ENCODE measurements at places on chromosomes 7 and 10.
A peak's percentile ranks its signal among the peaks of the same experiment; 100 is the strongest.

- no peak for DNase-seq
Observed at GRCh38 chr10:5549462-5550249, 24.9 kb downstream of the CALML3 start.

GRCh38 chr7:106100863-106101629 is 11.1 kb downstream of the SYPL1 start:
- DNase-seq: no peak

GRCh38 chr10:18486438-18486837 is 164.9 kb downstream of the NSUN6 start:
- peak; percentile 6 for DNase-seq

GRCh38 chr7:84271543-84271942 is 77.0 kb upstream of the SEMA3A start:
- no peak for DNase-seq

DNA sequence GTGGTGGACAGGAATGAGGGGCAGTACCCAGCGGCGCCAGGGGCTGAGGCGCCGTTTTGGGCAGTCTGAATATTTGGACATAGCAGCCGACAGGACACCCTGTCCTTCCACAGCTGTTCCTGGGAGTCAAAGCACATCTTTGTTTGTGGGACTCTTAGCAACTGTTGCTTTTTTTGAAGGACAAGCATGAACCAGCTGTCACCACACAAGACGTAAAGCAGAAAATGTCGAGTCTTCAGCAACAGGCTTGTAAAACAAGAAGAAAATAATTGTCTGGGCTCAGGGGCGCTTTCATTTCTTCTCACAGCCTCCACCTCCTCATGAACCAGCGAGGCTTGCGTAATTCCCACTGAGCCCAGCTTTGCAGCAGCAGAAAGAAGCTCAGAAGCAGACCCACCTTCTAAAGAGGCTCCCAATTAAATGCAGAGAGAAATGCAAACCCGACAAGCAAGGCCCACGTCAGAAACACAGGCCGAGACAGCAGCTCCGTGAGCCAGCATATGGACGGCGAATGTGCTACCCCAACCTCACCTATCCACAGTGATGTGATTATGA is 68.9 kb upstream of the DNAAF5 start:
- peak; percentile 59 for DNase-seq

- no peak for DNase-seq
Observed at GRCh38 chr7:54814401-54814800, 55.4 kb upstream of the SEC61G start.

DNA sequence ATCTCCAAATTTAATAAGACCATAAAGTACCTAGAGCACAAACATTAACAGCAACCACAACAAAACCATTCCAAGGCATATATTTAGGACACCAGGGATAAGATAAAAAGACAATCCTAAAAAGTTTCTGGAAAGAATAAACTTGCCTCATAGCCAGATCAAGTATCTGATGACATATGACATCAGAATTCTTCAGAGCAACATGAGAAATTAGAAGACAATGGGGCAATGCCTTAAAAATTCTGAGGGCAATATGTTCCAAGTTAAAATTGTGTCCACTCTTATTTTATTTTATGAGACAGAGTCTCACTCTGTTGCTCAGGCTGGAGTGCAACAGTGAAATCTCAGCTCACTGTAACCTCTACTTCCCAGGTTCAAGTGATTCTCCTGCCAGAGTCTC is 2.8 kb downstream of the EFCAB10 start:
- DNase-seq: no peak

- no peak for DNase-seq
Observed at GRCh38 chr7:141709318-141709717, 1.2 kb downstream of the WEE2 start.

DNA sequence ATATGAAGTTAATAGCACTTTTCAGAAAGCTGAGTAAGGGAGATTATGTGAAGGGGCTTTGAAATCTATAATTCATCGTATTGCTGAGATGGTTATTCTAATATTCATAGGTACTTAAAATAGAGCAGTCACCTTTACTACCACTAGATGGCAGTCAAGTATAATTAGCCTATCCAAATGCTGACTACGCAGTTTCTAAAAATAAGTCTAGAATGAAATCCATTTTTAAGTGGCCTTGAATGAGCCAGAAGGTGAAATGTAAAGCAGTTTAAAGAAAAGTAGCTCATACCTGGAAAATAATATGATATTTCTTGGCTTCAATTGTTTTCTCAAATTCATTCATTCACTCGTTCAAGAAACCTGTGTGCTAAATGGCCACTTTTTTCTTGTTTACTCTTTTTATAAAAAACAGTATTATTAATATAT is 1277.1 kb downstream of the GATA3 start:
- peak; percentile 75 for DNase-seq

GRCh38 chr7:21946222-21946709 is 567 bp upstream of the CDCA7L start:
- no peak for DNase-seq

DNA sequence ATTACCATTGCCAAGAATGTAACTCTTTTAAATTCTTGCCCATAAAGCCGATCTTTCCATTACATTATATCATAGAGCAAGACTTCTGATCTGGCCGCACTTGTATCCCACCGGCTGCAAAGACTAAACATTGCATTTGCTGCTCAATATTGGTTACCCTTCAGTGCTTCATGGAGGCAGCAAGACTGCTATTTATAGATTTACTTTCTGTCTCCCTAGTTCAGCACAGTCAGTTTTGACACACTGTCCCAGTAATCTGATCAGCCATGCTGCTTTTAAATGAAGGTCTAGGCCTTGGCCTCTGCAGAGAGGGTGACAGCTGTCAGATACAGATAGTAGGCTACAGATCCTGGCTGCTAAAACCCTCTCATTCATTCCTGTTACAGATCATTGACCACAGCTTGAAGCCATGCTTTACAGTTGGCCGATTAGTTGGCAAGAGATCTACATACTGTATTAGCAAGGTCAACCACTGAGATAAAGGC is 562.6 kb upstream of the GALNT17 start:
- no peak for DNase-seq

GRCh38 chr7:23254051-23254681 is 7.6 kb downstream of the GPNMB start:
- DNase-seq: no peak

DNA sequence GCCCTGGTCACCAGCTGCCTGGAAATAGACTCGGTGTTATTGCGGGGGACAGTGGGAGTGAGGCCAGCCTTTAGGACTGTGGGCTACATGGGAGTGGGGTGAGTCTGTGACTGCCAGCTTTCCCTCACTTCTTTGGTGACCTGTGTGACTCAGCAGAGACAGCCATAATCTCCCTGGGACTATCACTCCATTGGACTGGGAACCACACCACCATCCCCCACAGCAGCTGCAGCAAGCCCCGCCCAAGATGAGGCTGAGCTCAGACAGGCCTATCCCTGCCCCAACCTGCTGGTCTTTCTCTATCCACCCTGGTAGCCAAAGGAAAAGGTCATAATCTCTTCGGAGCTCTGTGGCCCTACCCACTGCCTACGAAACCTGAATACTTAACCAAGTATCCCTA is 263.2 kb downstream of the FZD1 start:
- no peak for DNase-seq

GRCh38 chr10:106083572-106083971 is 1080.9 kb downstream of the SORCS1 start:
- DNase-seq: no peak

DNA sequence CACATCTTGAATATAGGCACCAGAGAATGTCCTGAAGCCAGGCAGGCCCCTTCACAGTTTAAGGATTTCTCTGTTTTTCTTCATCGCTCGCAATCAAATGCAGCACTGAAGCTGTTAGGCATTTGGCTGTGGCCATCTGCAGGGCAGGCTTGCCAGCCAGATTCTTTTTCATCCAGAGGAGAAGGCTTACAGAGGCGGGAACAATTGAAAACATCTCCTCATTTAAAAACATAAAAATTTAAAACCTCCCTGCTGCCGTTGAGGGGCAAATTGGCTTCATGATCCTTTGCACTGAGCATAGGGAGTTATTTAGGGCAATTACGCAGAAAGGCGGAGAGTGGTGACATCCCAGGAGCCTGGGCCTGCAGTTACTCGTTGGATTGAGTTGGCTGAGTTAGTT is 500.0 kb downstream of the TYW1 start:
- no peak for DNase-seq
